ENCODE measurements at places on chromosomes 12 and 14.

- DNase-seq = no peak
Measured at GRCh38 chr12:65427646-65428045, 149.2 kb downstream of the MSRB3 start.

- DNase-seq = no peak
Measured at GRCh38 chr14:97022741-97023140, 225.6 kb downstream of the VRK1 start.

DNA sequence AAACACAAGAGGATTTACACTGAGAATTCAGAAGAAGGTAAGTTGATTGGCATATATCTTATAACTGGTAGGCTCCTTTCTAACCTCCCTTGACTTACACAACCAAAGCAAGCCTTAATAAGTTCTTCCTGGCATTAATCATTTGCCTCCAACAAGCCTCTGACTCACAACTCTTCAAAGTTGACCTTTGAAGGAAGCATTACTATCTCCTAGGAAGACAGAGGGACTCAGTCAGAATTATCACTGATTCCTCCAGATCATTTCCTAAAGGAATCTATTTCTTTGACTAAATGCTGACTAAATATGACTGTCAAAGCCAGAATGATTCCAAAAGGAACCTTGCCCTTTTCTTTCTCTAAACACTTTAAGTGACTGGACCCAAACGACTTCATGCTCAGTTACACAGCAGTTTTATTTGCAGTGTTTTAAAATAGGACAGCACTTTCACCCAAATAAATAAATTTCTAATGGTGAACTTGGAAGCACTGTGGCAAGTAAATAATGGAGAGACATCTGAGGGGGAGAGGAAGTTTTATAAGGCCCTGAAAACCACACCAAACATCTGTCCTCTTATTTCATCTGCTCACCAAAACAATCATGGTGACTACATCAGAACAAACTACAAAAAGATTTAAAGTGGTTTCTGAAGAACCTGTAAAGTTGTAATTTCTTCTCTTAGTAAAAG is 128.2 kb downstream of the KLHL28 start:
- DNase-seq = no peak

GRCh38 chr14:100765991-100766390 is 39.3 kb downstream of the DLK1 start:
- DNase-seq = no peak

Measured in nucleus accumbens (tissue), 56 donors.